ENCODE measurements at places on chromosomes 4 and X.
A peak's percentile ranks its signal among the peaks of the same experiment; 100 is the strongest.

DNA sequence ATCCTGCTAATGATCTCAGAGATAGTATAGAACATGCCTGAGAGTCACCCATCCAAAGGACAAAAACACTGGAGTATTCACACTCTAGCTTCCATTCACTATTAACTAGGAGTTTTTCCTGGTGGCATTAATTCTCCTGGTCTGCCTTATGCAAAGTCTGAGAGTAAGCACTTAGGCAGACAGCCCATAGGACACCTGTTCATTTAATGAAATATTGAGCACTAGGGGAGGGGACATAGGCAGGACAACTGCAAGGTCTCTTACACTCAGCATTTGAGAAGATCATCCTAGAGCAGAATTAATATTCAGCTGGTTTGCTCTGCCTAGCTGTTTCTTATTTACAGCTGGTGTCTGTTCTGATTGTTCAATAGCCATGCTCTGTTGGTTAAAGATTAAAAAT, 508.5 kb downstream of the CENPC start:
- no peak for DNase-seq

- no peak for DNase-seq
Observed at GRCh38 chr4:21901831-21902230, 46.7 kb downstream of the KCNIP4 start.

DNA sequence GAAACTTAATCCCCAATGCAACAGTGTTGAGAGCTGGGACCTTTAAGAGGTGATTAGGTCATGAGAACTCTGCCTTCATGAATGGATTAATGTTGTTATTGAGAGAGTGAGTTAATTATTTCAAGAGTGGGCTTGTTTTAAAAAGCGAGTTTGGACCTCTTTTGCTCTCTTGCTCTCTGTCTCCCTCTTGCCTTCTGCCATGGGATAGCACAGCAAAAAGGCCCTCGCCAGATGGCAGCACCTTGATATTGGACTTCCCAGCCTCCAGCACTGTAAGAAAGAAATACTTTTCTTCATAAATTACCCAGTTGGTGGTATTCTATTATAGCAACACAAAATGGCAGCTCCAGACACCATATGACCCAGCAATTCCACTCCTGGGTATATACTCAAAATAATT, 7.0 kb upstream of the ATP6AP2 start:
- DNase-seq, result no peak

- no peak for DNase-seq
Observed at GRCh38 chr4:151584101-151584500, 175.1 kb downstream of the FHIP1A start.

DNA sequence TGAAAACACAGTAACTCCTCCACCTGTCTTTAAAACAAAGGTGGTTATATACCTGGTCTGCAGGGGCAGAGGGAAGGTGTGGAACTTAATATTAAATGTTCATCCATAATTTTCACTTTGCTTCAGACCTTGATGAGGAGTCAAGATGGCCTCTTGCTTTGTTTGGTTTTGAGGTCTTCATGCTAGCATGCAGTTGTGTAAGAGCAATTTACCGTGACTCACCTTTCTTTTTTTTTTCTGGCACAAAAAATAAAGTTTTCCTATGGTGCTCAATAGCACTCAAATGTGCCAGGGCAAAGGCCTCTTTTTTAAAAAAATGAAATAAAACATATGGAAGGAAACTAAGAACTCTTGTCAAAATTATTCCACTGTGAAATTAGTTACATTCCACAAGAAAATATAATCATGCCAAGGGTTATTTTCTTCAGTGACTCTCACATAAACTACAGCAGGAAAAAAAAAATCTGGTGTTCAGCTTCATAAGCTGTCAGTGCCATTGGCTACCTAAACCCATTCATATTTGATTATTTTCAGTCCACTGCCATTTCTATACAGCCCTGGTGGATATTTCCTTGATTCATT, 128.2 kb downstream of the SLC7A11 start:
- DNase-seq, result no peak

DNA sequence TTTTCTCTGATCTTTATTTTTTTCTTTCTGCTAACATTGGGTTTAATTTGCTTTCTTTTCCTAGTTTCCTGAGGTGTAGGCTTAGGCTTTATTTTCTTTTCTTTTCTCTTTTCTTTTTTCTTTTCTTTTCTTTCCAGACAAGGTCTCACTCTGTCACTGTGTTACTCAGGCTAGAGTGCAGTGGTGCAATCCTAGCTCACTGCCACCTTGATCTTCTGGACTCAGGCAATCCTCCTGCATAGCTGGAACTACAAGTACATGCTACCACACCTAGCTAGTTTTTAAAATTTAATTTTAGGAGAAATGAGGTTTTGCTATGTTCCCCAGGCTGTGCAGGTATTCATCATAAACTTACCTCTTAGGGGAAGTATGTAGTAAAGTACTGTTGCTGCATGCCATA, 197.8 kb upstream of the ANKRD50 start:
- DNase-seq, result no peak

DNA sequence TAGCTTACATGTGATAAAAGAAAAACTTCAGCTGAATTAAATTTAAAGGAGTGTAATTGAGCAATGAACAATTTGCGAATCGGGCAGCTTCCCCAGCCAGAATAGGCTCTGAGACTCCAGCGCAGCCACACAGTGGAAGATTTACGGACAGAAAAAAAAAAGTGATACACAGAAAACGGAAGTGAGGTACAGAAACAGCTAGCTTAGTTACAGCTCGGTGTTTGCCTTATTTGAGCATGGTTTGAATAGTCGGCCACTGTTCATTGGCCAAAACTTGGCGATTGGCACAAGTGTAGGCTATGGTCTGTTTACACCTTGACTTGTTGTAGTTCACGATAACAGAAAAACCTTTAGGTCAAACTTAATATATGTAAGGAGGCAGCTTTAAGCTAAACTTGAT, 16.7 kb upstream of the SUPT20HL1 start:
- DNase-seq, result no peak

- no peak for DNase-seq
Observed at GRCh38 chrX:11770320-11770719, 12.3 kb downstream of the MSL3 start.

GRCh38 chrX:48022100-48022499, 15.3 kb downstream of the SPACA5 start:
- no peak for DNase-seq

DNA sequence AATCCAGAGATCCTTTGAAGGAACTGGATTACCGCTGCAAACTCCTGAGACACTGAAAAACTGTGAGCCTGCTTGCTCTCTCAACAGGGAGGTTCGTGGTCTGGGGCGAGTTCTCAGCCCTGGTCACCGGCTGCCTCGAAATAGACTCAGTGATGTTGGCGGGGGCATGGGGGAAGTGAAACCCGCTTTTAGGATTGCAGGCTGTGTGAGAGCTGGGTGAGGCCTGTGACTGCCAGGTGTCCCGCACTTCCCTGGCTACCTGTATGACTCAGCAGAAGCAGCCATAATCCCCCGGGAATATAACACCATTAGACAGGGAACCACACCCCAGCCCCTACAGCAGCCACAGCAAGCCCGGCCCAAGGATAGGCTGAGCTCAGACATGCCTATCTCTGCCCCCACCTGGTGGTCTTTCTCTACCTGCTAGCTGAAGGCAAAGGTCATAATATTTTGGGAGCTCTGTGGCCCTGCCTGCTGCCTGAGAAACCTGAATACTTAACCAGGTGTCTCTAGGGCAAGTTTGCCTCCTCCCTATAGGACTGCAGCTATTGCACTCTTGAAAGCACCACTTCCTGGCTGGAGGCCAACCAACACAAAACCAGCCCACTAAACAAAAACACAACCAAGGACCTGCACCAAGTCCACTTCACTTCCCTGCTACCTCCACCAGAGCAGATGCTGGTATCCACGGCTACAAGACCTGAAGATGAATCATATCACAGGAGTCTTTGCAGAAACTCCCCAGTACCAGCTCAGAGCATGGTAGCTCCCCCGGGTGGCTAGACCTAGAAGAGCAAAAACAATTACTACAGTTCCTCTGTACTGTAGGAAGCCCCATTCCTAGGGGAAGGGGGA, 202.0 kb downstream of the RRAGB start:
- DNase-seq, result no peak

GRCh38 chr4:53601251-53601764, 10.0 kb upstream of the LNX1 start:
- peak; percentile 91 for DNase-seq

DNA sequence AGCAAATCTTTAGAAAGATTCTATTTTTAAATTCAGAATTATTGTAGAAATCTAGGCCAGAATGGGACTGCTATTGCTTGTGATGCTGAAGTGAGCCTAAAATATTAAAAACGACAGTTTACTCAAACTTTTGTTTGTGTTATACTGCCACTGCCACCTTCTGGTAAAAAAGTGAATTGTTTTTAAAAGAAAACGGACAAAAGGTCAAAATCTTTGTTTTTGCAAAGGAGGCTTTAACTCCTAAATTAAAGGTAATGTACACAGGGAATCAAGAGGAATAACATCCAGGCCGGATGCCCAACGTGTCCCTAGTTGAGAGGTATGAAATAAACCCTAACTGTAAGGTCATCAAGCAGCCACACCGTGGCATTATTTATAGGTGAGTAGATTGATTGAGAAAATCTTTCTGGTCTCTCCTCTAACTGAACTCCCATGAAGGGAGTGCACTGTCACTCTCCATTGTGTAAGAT, 338.3 kb upstream of the GALNT7 start:
- peak; percentile 24 for DNase-seq

DNA sequence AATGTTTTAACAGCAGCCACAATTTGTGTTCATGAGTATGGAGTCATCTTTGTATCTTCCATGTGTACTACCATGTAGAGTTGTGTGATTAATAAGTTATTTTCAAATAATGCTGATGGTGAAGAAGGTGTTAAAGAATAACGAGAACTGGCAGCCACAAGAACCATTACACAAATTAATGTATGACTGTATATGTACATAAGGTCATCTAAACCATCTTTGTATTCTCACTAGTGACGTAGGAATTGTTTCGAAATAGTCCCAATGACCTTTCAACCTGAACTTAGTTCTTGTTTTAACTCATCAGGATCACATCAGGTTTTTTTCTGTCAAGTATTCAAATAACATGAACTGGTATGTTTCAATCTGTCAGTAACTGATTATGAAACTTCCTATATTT, 48.3 kb upstream of the NOCT start:
- no peak for DNase-seq

- no peak for DNase-seq
Observed at GRCh38 chrX:153621949-153622598, 23.1 kb upstream of the CCNQ start.

GRCh38 chr4:121243485-121243884, 79.4 kb upstream of the TNIP3 start:
- DNase-seq, result no peak

- no peak for DNase-seq
Observed at GRCh38 chr4:41852229-41852628, 83.0 kb upstream of the TMEM33 start.

GRCh38 chr4:37682701-37683401, 3.3 kb downstream of the RELL1 start:
- DNase-seq, result no peak

GRCh38 chrX:150308532-150309157, 54.5 kb upstream of the MAMLD1 start:
- DNase-seq, result no peak

DNA sequence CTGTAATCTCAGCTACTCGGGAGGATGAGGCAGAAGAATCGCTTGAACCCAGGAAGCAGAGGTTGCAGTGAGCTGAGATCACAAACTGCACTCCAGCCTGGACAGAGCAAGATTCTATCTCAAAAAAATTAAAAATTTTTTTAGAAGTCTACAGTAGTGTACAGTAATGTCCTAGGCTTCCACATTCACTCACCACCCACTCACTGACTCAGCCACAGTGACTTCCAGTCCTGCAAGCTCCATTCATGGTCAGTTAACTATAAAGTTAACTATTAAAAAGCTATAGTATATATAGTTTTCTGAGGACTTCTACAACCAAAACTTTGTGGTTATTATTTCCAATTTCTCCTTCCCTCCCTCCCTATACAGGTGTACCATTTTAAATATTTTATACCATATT, 34.7 kb upstream of the NEUROG2 start:
- DNase-seq, result no peak

GRCh38 chr4:5956285-5957021, 61.8 kb downstream of the C4orf50 start:
- DNase-seq, result peak; percentile 94

- DNase-seq, result no peak
Observed at GRCh38 chr4:155047755-155048154, 160.7 kb upstream of the NPY2R start.

- DNase-seq, result no peak
Observed at GRCh38 chr4:48556268-48556667, 66.2 kb downstream of the ZAR1 start.

DNA sequence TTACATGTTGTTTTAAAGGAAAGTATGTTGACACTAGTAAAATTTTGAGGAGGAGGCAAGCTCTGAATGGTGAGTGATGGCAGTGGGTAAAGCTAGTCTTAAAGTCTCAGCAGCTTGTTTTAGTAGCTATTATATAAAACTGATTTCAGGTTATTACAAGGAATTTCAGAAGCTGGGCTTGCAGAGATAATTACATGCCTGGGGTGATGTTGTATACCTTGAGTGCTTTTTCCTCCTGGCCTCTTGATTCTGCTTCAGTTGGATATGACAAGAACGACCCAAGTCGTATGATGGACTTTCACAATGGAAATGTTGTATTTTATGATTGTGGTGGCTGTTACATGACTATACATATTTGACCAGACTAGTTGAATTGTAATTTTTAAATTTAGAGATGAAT, 175.5 kb upstream of the ADGRL3 start:
- no peak for DNase-seq

- DNase-seq, result no peak
Observed at GRCh38 chr4:152045449-152045806, 284.6 kb upstream of the GATB start.

GRCh38 chr4:126777649-126778048, 855.1 kb upstream of the INTU start:
- no peak for DNase-seq

DNA sequence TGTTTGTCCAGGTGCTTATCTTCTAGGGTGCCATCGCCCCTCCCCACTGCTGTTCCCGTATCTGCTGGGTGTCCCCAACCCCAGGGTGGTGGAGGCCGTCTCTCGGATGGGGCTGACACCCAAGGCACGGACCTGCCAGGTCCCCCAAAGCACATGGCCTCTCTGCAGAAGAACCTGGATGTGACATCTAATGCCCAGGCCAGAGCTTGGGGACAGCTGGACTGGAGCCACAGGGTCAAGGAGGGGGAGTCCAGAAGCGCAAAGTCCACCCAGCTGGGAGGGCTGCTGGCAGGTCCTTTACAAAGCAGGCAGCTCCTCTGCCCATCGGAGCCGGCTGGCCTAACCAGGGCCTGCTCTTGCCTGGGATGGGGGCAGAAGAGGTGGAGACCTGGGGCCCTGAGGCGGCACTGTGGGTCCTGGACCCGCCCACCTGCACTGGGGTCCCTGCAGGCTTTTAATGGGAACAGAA, 751 bp upstream of the DOK7 start:
- no peak for DNase-seq

GRCh38 chrX:104195013-104195412, 28.8 kb downstream of the FAM199X start:
- DNase-seq, result no peak

GRCh38 chrX:103415068-103415467, 38.7 kb downstream of the BEX3 start:
- DNase-seq, result no peak

Measured in NCI-H1092 (cell line).